ENCODE measurements at places on chromosomes 7 and 10.

DNA sequence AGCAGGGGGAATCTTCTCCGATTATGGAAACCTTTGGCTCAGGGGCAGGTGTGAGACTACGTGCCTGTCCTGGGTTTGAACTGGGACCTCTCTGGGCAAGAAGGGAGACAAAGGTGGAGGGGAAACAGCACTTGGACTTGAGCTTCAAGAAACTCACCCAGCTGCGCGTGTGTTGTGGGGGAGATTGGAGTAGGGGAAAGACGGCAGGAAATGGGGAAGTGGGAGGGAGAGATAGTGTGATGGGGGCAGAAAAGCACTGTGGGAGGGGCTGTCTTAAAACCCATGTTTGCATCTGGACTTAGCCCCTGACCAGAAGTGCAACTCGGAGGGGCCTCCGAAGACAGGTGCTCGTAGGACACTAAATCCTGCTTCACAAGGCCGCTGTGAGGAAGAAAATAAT lies 107.0 kb downstream of the HIP1 start:
- DNase-seq: no peak
- H3K27me3 ChIP-seq: no peaks in the 10 kb centered on the region
- H3K4me1 ChIP-seq: no peaks in the 10 kb centered on the region
- H3K36me3 ChIP-seq: no peaks in the 10 kb centered on the region
- no peak overlapping the region for H3K27ac ChIP-seq

GRCh38 chr7:23246555-23246954 lies at the start of gene GPNMB:
Gene GPNMB, plus strand, starts transcription at chr7:23246775. Its CDS starts 83 bp downstream, at chr7:23246858.
- H3K4me1 ChIP-seq: peaks cover 5% of the 10 kb centered on the region
- no peak for DNase-seq
- H3K27ac ChIP-seq: no peak within 1 kb of the TSS
- H3K4me3 ChIP-seq: peak within 1 kb of the TSS; percentile 5

GRCh38 chr10:95506056-95506737 lies 55.0 kb downstream of the SORBS1 start:
- H3K4me1 ChIP-seq: peaks cover 6% of the 10 kb centered on the region
- no peak for DNase-seq
- H3K36me3 ChIP-seq: no peaks in the 10 kb centered on the region
- H3K27ac ChIP-seq: no peak overlapping the region
- H3K27me3 ChIP-seq: no peaks in the 10 kb centered on the region

GRCh38 chr7:128211626-128212025 lies 29.5 kb upstream of the LEP start:
- H3K4me3 ChIP-seq: no peak overlapping the region
- H3K27ac ChIP-seq: no peak overlapping the region
- no peaks in the 10 kb centered on the region for H3K27me3 ChIP-seq

GRCh38 chr7:80481196-80481884 lies 30.5 kb downstream of the GNAT3 start:
- peak; percentile 18 for DNase-seq
- no peak overlapping the region for H3K27ac ChIP-seq
- H3K36me3 ChIP-seq: no peaks in the 10 kb centered on the region
- no peak overlapping the region for H3K4me3 ChIP-seq
- H3K4me1 ChIP-seq: no peaks in the 10 kb centered on the region
- no peaks in the 10 kb centered on the region for H3K27me3 ChIP-seq

- H3K4me3 ChIP-seq: no peak overlapping the region
- H3K36me3 ChIP-seq: no peaks in the 10 kb centered on the region
- no peak for DNase-seq
- H3K4me1 ChIP-seq: no peaks in the 10 kb centered on the region
These were observed 820.6 kb downstream of the LRMDA start for GRCh38 chr10:76251841-76252671.
